ENCODE measurements at places on chromosomes 12 and 14. TPM values are rescaled to one million over a fixed set of nuclear protein-coding genes. Genes with fewer than 3 reads are reported as not detected.

Gene NEK9
- total RNA-seq: 24.1 TPM

Gene LRIG3
- 6.6 TPM for total RNA-seq

Gene UNC119B
- total RNA-seq: 26.4 TPM

Gene USP44
- 10.1 TPM for total RNA-seq

Gene NAV3
- total RNA-seq: 66.3 TPM

Gene LUM
- 337 TPM for total RNA-seq

Gene CCDC198
- 0.29 TPM for total RNA-seq

Gene TNS2
- total RNA-seq: 21.4 TPM

Gene PMEL
- 1.4 TPM for total RNA-seq

Gene MMP19
- 0.23 TPM for total RNA-seq

Gene SCN8A
- 17.8 TPM for total RNA-seq

Gene KRT82
- total RNA-seq: not detected

Gene BEGAIN
- 2.0 TPM for total RNA-seq

Gene TMPRSS12
- total RNA-seq: not detected

Gene POTEG
- total RNA-seq: not detected

Gene SERPINA12
- total RNA-seq: not detected

Gene TEX22
- total RNA-seq: 0.46 TPM

Gene MYO1H
- 0.22 TPM for total RNA-seq

Gene RGS6
- 0.43 TPM for total RNA-seq

Gene CEBPE
- total RNA-seq: not detected

Gene CBLN3
- 4.2 TPM for total RNA-seq

Gene OR4E2
- total RNA-seq: 0.69 TPM

Gene ACSS3
- 8.3 TPM for total RNA-seq

Gene ANKRD9
- 11.0 TPM for total RNA-seq

Gene LRTM2
- 0.37 TPM for total RNA-seq

Gene NYNRIN
- total RNA-seq: 36.7 TPM

Gene IL22
- not detected for total RNA-seq

Gene EML5
- total RNA-seq: 3.4 TPM

Gene RFLNA
- total RNA-seq: 3.2 TPM

Gene DDN
- 1.2 TPM for total RNA-seq

Gene ARHGEF25
- total RNA-seq: 16.9 TPM

Gene SLC6A13
- 0.60 TPM for total RNA-seq

Gene BMP4
- 0.54 TPM for total RNA-seq

Gene CDCA4
- total RNA-seq: 6.3 TPM

Gene SDSL
- 18.9 TPM for total RNA-seq

Gene CHPT1
- total RNA-seq: 16.9 TPM

Gene KIF26A
- 11.9 TPM for total RNA-seq

Gene SLC38A1
- 49.9 TPM for total RNA-seq

Gene NANOG
- 0.20 TPM for total RNA-seq

Gene COCH
- total RNA-seq: 10.9 TPM

Gene KIF5A
- 73.3 TPM for total RNA-seq

Gene PGF
- 36.6 TPM for total RNA-seq

Gene RFX4
- total RNA-seq: 18.1 TPM

Gene HOXC11
- total RNA-seq: 0.58 TPM

Gene STX2
- total RNA-seq: 20.9 TPM

Gene NABP2
- 49.9 TPM for total RNA-seq

Gene HOTAIR
- 0.14 TPM for total RNA-seq

Gene CARMIL3
- 49.3 TPM for total RNA-seq

Gene KICS2
- total RNA-seq: 16.7 TPM

Gene SPATA7
- 4.9 TPM for total RNA-seq

Gene ADAMTS20
- total RNA-seq: 4.8 TPM
